HFFc6 (cell line): ENCODE measurements at places on chromosomes 3 and 15.

GRCh38 chr3:20905210-20905805, 719.3 kb upstream of the SGO1 start:
- no peak for DNase-seq

DNA sequence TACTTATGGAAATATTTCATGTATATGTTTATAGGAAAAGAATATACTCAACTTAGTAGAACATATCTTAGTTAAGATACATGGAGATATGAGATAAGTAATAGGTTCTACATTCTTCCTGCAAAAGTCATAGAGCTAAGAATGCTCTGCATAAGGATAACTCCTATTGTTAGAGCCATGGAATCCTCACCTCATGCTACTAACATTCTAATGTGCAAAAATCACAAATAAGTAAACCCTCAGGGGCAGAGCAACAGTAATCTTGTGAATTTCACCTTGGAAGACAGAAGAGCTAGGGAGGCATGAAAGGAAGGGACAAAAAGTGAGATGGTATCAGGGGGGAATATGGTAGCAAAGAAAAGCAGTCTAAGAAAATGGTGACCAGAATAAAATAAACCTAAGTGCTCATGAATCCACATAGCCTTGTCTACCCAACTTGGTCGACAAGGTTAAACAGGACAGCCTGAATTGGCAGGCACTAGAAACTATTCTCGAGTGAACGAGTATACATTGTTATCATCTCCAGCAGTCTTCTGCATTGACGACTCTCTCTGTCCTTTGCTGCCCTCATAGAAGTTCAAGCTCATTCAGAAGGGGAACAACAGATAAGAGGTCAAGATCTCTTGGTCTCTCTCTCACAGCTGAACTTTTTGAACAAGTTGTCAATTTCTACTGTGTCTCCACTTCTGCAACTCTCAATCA, 52.8 kb downstream of the XRN1 start:
- peak; percentile 13 for DNase-seq

DNA sequence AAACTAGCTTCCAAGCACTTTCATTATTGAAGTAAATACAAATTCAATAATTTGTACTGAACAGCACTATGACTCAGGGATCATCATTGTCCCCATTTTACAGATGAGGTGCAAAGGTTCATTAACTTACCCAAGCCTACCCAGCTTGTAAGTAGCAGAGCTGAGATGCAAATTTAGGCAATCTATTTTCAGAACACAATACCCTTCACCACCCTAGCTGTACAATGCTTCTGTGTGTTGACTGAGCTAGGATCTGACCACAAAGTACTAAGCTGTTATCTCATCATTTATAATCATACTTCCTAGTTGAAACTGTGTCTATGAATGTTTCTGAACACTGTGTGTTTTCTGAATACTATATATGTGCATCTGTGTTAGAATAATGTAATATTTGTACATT, 3.2 kb upstream of the ILDR1 start:
- DNase-seq: no peak

DNA sequence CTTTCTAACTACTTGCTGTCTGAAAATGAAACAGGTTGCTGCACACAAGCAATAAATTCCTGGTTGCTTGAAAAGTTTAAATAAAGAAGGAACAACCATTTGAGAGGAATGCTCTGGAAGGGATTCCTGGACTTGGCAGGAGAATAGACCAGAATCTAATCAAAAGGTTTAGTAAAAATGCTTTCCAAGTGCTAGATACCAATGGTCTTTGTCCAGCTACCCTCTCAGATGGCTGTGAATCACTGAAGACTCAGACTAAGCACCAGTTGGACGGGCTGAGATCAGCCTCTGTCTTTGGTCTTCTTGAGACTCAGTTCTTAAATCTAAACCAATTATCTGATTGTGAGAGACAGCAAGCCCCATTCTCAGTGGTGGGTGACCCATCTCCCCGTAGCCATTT, 27.7 kb upstream of the LPP start:
- DNase-seq: peak; percentile 28

- DNase-seq: no peak
Observed at GRCh38 chr15:101496198-101496986, 6.9 kb upstream of the PCSK6 start.

DNA sequence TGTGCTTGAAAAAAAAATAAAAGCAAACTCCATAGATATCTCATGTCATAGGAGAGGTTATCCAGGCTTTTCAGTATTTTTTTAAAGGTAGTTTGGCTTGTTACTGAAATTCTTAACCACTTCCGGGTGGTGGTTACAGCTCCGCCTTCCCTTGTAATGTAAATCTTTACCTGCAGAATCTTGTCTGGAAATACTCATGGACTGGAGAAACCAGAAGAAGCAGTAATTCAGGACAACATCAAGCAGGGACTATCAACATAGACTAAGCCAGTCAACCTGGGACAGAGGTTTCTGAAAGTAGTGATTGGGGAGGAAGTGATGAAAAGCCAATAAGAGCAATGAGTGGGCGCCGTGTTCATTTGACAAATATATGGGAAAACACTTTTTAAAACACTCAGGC, 78.9 kb upstream of the SKOR1 start:
- DNase-seq: no peak

GRCh38 chr15:60130398-60130797, 126.3 kb downstream of the FOXB1 start:
- no peak for DNase-seq

DNA sequence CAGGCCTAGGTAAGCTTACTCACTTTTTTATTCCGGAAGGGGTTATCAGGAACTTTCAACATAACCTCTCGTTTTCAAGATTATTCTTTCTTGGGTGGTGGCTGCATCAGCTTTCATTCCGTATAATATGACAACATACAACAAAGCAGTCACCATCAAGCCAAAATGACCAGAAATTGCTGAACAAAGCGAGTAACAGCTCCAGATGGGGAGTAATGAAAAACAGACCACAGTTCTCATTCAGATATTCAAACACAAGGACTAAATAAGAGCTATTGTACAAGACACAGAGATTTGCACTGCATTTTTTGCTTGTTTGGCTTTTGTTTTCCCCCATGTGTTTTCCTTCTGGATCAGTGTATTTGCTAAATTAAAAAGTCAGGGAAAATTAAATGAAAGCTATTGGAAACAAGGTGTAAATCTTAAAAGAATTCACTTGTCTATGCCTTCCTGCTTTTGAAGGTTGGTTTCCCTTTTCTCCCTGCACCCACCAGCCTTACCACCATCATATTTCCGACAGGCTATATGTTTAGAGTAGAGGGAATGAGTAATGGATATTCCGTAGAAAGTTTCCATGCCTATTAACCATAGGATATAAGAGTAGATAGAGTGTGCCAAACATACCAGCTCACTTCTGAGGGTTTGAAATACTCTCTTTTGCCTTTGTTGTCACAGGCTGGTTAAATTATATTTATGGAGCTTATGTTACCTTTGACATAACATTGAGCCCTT, 213.6 kb downstream of the RBMS3 start:
- DNase-seq: no peak

DNA sequence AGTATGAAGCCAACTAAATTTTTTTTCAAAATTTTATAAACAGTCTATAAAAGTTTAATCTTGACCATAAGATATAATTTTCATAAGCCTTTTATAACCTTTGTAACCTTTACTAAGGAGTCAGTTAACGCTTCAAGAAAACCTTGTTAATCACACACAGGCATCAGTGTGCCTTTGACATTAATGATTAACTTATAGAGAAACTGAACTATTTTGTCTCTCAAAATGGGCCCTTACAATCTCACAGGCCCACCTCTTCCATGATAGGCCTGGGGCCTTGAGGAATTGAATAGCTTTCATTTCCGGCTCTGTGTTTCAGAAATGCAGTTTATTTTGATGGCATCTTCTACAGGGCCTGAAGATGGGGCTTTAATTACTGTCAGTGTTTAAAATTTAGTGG, 70.1 kb downstream of the CD200 start:
- DNase-seq: no peak
